Fibroblast of skin of abdomen (primary cell): ENCODE measurements at places on chromosomes 1 and 21.
A peak's percentile ranks its signal among the peaks of the same experiment; 100 is the strongest.

DNA sequence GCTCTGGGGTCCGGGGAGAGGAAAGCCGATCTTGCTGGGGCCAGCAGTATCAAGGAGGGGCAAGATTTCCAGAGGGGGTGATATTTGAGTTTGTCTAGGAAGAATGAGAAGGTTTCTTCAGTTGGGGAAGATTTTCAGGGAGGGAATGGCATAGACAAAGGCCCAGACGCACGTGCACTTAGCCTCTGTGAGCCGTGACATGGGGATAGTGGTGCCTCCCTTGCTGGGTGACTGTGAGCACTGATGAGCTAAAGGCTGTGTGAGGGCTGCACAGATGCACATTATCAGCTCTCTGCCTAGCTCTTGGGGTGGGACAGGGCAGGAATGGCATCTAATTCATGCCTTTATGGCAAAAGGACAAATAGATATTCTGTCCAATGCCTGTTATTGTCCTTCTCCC is 1.8 kb downstream of the CDCP2 start:
- no peak for DNase-seq

DNA sequence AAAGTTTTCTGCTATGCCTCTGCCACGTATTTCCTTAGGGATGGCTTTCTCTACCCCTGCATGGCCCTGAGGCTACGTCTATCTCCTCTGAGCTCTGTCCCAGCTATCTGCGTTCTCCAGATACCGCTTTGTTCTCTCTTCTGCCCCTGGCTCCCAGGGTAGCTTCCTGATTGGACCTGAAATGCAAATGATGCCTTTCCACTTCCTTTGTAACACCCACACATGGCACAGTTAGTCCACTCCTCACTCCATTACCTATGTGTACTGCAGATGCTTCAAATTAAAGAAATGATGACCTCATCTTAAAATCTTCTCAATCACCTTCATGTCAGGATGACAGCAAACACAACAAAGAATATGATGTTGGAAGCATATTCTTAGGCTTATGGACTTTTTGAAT is 138.6 kb upstream of the POGK start:
- no peak for DNase-seq

- no peak for DNase-seq
Measured at GRCh38 chr1:117173691-117174090, 37.0 kb downstream of the VTCN1 start.

DNA sequence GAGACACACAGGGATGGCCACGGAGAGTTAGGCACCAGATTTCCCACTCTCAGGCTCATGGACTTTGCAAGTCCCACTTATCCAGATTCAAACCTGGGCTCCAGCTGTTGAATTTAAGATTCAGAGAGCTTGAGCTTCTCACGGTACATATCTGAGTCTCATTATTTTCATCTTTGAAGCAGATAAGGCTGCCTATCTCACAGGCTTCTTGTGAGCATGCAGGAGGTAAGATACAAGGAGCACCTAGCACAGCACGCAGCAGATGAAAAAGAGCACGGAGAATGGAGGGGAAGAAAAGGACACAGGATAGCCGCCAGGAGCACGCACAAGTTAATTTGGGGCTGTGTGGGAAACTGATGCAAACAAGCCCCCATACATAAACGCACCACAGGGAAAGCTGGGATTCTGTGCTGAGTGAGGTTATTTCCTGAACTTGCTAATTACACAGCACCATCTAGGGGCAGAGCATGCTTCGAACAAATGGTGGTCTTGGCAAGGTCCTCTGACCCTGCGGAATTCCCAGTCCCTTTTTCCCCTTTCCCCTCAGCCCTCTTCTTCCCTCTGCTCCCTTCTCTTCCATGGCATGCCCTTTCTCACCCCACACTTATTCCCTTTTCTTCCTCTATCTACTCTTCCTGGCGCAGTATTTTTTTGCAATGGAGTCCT is 134.7 kb upstream of the VANGL1 start:
- DNase-seq = peak; percentile 72

DNA sequence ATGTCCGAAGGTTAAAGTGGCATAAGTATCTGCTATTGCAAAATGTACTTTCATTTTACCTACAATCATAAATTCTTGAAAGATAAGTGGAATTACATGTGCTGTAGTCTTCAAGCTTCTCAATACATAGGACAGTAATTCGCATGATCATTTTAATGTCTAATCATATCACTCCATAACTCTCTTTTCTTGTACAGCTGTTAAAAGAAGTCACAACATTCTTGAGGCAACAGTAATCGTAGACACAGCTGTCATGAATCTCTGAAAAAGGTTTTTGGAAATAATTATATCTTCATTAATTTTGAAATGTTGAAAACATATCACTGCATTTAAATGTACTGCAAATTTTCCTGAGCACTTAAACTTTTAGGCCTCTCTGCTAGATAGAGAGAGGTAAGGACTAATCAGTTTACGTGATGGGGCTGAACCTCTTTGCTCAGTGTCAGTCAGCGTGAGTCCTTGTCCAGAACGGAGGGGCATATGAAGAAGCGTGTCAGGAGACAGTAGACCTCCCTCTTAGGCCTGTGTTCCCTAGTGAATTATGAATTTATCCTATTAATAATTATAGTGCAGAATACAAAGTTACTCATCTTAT is 133.4 kb downstream of the NEK7 start:
- peak; percentile 27 for DNase-seq

GRCh38 chr1:212589446-212589845 is 19.1 kb upstream of the ATF3 start:
- DNase-seq = no peak

DNA sequence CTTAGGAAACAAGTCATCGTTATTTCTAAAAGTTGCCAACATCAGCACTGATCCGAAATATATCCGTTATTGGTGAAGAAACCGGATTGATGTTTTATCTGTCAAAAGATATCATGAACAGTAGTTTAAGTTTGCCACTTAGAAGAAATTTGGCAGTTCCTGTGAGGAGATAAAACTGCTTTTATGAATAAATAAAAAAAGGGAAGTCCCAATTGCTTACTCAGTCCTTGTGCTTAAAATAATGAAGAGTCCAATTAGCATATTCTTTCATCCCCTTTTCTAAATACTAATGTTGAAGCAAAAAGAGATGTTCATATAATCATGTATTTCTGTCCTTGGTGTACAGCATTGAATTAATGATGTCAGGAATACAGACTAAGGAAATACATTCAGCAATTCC is 164.6 kb downstream of the NCAM2 start:
- DNase-seq = no peak

DNA sequence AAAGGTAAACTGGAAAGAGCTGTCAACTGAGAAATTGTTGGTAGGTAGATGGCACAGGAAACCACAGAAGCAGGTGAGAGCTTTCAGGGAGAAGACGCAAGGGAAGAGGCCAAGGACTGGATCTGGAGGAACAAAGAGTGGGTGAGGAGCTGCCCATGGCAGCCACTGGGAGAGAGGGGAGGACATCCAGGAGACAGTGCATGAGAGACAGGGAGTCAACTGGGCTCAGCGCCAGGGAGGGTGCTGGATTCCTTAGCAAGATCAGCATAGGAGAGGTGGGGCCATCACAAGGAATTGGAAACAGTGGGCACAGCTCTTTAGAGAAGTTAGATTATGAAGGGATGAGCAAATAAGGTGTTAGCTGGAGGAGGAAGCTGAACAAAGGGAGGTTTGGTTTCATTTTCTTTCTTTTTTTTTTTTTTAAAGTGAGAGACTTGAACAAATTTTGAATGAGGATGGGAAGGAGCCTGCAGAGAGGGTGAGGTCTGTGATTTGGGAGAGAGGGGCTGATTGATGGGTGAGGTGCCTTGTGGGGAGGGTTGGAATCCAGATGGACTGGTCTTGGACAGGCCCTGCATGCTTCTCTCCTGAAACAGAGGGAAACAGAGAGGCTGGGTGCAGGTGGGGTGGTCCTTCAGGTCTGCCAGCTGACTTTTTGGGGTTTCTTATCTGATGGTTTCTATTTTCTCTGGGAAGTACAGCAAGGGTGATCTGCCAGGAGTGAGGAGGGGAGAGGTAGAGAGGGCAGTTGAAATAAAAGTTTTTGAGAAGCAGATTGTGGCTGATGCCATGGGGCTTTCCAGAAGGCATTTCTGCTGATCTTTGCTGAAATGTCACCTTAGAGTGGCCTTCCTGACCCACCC is 5.4 kb downstream of the CYP4B1 start:
- no peak for DNase-seq

- DNase-seq = no peak
Measured at GRCh38 chr1:169042377-169042776, 64.1 kb upstream of the ATP1B1 start.

- DNase-seq = no peak
Measured at GRCh38 chr1:7151978-7152377, 366.7 kb downstream of the CAMTA1 start.

DNA sequence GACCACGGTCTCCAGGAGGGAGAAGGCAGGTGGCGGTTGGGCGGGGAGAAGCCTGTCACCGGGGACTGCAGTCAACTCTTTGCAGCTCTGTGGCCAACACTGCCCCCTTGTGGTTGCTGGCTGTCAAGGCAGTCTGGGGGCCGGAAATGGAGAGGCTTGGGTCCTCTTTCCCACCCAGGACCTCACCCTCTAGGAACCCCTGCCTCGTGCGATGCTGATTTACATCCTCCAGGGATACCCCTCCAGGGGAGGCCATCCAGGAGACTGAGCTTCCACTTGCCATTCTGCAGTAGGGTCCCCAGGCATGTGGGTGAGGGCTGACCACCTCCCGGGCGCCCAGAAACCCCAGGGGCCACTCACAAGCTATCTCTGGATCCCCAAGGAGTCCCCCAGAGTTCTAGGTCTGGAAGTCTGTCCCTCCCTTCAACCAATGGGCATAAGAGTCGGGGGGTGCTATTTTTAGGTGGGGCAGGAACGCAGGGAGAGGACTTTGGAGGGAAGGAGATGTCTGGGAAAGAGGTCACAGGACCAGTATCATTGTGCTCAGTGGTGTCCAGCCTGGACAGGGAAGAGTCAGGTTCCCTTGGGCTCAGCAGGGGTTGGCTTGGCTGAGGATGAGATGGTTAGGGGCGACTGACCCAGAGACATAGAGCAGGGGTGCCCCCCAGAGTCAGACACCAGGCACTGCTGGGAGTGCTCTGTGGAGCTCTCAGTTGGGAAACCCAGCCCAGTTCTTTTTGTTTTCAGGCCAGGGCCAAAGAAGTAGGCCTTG is 7.1 kb upstream of the GPR61 start:
- DNase-seq = peak; percentile 71

DNA sequence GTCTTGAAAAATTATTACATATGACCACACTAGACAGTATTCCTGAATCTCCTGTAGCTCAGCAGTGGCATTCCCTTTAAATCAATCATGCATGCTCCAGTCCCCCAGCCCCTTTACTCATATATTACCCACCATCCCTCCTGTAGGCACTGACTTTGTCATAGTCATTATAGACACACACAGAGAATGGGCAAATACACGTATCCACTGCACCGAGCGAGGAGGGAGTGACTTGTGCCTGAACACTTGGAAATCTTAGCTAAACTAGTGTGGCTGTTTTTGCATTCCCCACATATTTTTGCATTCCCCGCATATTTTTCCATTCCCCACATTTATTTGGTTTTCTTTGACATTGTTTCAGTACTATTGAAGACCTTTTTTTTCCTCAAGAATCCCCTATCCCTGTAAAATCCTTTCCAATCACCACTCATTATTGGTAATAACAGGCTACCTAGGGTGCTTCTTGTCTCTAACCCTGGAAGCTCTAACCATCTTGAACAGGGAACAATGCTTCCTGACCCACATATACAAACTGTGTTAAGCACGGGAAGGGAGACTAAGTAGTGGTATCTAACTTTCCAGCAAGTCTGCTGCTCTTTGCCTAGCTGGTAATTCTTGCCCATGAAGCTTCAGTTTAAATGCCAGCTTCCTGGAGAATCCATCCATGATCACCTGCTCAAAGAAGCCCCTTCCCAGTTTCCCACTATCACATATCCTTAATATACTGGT is 534.4 kb upstream of the CAMK1G start:
- peak; percentile 76 for DNase-seq

DNA sequence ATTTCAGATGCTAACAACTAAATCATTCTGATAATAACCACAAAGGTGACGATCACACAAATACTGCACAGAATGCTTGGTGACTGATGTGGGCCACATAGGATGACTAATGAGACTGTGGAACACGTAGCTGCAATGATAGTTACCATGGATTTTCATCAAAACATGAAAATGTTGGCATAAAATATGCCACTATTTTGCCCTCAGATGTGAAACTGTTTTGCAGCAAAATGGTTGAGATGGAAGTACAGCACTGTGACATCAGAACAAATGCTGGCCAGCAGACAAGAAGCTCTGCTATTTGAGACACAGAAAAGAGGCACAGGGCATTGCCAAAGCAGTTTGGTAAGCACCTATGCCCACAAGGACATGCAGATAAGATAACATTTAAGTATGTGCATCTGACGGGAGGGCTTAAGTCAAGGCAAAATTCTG is 83.8 kb downstream of the NIBAN1 start:
- no peak for DNase-seq

- peak; percentile 65 for DNase-seq
Measured at GRCh38 chr1:52127181-52128180, 14.4 kb upstream of the ZFYVE9 start.

DNA sequence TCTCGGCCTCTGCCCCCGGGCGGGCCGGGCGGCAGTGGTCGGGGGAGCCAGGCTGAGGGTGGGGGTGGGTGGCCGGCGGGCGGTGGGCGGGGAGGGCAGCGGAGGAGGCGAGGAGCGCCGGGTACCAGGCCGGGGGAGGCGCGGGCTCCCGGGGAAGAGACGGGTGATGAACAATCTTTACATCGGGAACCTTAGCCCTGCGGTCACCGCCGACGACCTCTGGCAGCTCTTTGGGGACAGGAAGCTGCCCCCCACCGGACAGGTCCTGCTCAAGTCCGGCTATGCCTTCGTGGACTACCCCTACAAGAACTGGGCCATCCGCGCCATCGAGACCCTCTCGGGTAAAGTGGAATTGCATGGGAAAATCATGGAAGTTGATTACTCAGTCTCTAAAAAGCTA is 112.5 kb downstream of the NBPF12 start:
- DNase-seq = no peak

DNA sequence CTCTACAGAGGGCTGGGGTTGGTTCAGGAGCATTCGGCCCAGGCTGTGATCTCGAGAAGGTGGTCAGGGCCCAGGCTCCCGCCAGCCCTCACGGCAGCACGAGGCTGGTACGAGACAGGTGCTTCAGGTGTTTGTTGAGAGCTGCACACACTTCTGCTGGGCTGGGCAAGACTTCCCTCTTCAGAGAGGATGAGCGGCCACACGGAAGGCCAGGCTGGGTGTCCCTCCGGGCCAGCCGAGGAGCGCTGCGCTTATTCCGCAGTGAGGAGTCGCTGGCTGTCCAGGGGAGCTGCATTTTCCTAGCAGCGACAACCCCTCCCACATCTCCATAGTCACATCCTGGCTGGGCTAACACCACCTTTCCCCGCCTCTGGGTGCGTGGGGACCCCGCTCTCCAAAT is 50.5 kb downstream of the PDE9A start:
- DNase-seq = no peak

GRCh38 chr1:12152113-12152891 is 14.5 kb upstream of the TNFRSF1B start:
- DNase-seq = no peak

- no peak for DNase-seq
Measured at GRCh38 chr1:81183051-81183450, 617.7 kb upstream of the ADGRL2 start.
